GM12865 (cell line): ENCODE measurements at places on chromosomes 2 and 18.
A peak's percentile ranks its signal among the peaks of the same experiment; 100 is the strongest.

GRCh38 chr18:6885992-6886796 lies 156.7 kb downstream of the ARHGAP28 start:
- peak; percentile 40 for DNase-seq

- peak; percentile 49 for DNase-seq
These were observed 448 bp downstream of the IMPA2 start for GRCh38 chr18:11981543-11982366.

- no peak for DNase-seq
These were observed 50.6 kb downstream of the STK39 start for GRCh38 chr2:168196764-168197180.

- DNase-seq = no peak
These were observed 217.5 kb downstream of the CYP26B1 start for GRCh38 chr2:71930049-71930681.

DNA sequence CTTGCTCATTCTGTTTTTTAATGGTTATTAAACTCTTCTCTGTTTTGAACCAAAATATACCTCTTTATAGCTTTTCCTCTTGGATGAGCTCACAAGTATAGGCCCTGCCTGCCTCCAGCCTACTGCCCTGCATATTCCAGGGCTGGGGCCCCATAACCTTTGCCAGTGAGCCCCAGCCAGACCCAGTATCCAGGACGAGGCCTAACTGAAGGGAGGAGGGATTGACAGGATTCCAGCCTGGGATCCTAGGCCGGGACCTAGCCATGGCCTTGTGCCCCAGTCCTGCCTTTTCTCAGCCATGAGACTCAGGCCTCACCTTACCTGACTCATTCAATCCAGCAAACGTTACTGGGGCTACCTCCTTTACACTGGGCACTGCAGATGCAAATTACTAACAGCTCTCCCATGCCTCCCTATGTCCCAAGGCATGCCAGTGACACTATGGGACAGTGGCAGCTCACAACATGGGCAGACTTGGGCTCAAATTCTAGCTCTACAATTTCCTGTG lies 159.2 kb downstream of the DDX1 start:
- no peak for DNase-seq

GRCh38 chr2:7819316-7819715 lies 862.5 kb upstream of the ID2 start:
- no peak for DNase-seq

DNA sequence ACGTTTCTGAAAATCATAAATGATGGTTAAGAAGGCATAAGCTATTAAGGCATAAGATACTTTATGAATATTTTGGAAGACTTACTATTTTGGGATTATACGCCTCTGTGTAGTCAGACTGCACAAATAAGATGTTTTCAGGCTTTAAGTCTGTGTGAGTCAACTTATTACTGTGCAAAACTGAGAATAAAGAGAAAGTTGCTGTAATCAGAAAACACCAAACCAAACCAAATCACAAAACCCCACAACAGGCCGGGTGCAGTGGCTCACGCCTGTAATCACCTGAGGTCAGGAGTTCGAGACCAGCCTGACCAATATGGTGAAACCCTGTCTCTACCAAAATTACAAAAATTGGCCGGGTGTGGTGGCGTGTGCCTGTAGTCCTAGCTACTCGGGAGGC lies 7.7 kb downstream of the CLK1 start:
- no peak for DNase-seq

DNA sequence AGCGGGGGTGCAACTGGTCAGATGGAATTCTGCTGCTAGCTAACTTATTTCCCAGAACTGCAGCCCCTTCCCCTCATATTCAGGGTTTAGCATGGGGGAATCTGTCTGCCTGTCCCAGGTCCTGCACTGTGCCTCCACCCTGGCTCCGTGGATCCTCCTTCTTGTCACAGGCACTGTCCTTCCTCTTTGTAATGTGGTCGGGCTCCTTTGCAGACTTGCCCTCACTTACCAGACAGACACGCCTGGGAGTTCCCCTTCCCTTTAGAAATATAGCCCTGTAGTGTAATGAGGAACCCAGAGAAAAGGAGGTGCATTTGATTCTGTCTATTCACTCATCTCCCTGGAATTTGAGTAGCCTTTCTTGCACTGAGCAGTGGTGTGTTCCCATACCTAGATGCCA lies 108.7 kb downstream of the TRIM43 start:
- DNase-seq = no peak

DNA sequence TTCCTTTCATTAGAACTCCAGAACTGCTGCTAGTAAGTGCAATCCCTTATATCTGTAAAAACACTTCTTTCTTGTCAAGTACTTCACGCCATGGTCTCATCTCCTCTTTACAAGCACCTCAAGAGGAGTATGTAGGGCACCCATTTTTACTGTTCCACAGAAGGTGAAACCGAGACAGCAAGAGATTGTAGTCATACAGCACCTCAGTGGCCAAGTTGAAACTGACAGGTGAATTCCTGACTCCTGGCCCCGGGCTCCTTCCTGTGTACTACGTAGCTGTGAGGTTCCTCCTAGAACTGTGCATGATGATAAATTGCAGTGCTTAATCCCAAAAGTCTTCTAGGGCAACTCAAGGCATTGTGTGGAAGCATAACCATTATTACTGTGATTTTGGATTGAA lies 131.5 kb upstream of the MEIS1 start:
- peak; percentile 43 for DNase-seq
